ENCODE measurements at places on chromosomes 5 and 9.

DNA sequence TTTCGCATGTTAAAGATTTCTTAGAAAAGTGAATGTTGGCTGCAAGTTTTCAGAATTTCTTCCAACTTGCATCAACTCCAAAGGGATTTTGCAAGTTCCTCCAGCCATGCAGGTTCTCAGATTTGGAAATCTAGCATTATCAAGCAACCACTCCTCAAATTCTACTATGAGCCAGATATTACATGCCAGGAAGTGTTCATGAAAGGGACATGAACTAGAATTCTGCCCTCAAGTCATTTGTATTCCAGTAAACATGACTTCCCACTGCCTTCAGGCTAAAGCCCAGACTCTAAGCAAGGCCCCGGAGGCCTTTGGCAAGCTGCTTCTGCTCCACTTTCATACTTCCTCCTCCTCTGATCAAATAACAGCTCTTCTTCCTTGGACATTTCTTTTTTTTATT is 111.3 kb upstream of the PAPPA start:
- DNase-seq = no peak

DNA sequence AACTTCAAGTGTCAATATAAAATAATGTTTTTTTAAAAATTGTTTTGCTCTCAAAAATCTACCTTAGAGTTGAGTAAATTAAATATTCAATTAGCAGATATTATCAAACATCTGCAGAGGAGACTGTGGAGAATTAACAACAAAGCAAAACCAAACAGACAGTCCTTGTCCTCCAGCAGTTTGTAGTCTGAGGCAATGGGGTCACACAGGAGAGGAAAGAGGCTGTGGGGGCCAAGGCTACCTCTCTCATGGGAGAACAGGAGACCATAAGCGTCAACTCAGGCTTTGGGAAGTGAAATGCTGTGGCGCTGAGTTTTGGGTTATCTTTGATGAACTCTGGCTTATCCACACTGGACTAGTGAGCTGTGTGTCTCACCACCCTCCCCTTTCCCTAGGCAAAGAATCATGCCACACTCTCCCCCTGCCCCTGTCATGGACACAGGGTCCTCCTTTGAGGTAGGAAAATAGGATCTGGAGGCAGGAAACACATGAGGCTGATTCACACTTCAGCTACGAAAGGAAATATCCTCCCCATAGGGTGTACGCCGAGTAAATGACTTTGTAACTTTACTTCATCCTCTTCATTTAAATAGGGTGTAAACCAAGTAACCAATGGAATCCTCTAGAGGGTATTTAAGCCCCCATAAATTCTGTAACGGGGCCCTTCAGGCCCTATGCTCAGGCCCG is 152.7 kb downstream of the FSTL4 start:
- DNase-seq = no peak

- DNase-seq = no peak
Measured at GRCh38 chr9:99349870-99350269, 127.8 kb downstream of the SEC61B start.

GRCh38 chr5:123472150-123472924 is 39.6 kb upstream of the CSNK1G3 start:
- no peak for DNase-seq

DNA sequence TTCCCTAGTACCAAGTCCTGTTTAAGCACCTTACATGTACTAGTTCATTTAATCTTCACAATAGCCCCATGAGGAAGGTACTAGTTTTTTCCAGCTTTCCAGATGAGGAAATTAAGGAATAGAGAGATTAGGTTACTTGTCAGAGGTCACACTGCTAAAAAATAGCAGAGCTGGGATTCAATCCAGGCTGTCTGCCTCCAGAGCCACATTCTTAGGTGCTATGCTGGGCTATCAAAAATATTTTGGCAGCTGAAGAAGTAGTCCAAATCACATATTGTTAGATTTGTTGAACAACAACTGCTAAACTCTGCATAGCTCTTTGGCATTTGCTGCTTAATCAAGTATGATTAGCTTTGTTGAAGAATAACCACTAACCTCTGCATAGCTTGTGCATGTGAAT is 591.5 kb upstream of the KLF4 start:
- DNase-seq = no peak

- no peak for DNase-seq
Measured at GRCh38 chr9:95015569-95015968, 289.1 kb downstream of the AOPEP start.

GRCh38 chr5:472076-472655 is 29.2 kb downstream of the EXOC3 start:
- no peak for DNase-seq

GRCh38 chr5:62707563-62707962 is 128.9 kb downstream of the LRRC70 start:
- DNase-seq = no peak

DNA sequence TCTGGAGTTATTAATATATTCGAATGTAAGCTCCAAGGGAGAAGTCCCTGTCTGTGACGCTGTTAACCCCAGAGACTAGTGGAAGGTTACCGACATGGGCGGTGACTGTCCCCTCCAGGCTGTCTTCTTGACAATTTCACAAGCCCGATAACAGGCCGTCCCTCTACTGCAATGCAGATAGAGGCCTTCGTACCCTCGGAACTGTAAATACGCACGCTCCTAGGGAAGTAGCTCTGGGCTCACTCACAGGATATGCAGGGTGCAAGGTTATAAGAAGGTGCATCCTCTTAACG is 680 bp upstream of the RFK start:
- DNase-seq = peak; percentile 48

DNA sequence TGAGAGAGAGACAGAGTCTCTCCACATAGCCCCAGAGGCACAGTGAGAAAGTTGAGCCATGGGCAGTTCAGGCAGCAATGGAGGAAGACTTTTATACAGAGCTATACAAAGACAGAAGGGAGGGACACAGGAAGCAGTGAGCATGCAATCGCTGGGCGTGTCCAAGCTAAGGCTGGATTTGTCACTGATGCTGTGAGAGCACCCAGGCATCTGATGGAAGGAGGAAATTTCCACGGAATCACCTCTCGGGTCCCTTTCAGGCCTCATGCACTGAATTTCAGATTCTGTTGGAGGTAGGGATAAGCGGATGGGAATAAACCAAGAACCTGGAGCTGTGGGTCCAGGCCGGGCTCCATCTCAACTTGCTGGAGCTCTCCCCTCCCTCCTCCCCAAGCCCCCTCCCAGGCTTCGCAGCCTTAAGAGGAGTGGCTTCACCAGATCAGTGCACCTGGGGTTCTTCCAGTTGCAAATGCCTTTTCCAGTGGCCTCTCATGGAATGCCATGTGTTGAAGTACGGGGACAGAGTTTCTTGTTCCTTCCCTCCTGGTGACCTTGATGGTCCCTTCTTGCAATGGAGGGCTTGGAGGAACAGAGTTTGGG is 114.8 kb upstream of the ALDH1B1 start:
- DNase-seq = no peak

DNA sequence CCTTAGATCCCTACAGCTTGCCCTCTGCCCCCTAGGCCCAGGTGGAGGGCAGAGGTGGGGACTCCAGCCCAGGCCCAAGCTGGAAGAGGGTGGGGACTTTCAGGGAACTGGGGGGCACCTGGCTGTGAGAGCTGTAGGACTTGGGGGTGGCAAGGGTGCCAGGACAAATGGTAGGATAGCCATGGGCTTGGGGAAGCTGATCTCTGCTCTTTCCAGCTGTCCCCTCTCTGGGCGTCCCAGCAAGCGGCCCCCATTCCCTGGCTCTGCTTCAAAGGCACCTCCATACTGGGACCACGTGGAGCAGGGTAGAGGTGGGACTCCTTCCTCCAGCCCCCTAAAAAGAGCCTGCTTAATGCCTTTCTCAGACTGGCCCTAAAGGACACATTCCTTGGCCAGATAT is 385 bp downstream of the LTC4S start:
- no peak for DNase-seq

- DNase-seq = no peak
Measured at GRCh38 chr5:146510559-146511125, 5.3 kb downstream of the GPR151 start.

- DNase-seq = no peak
Measured at GRCh38 chr5:321726-322251, 275 bp downstream of the AHRR start.

DNA sequence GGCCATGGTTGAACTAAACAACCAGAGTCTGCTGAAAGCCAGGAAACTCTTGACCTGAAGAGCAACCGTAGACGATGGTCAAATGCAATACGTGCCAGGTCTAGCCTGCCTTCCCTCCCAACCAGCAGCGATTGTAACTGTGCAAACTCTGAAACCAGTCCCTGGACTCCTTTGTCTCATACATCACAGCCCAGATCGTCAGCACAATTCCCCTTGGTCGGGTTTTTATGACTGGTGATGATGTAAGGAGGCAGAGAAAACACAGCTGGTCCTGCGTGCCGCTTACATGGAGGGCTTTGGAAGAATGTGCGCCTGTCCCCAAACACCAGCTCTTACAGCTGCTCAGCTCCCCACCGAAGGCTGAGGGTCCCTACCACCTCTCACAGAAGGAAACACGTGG is 24.6 kb downstream of the SMIM23 start:
- no peak for DNase-seq

- no peak for DNase-seq
Measured at GRCh38 chr5:149014571-149015031, 48.3 kb downstream of the SH3TC2 start.

GRCh38 chr9:129487658-129488483 is 133.0 kb downstream of the C9orf50 start:
- peak; percentile 48 for DNase-seq

DNA sequence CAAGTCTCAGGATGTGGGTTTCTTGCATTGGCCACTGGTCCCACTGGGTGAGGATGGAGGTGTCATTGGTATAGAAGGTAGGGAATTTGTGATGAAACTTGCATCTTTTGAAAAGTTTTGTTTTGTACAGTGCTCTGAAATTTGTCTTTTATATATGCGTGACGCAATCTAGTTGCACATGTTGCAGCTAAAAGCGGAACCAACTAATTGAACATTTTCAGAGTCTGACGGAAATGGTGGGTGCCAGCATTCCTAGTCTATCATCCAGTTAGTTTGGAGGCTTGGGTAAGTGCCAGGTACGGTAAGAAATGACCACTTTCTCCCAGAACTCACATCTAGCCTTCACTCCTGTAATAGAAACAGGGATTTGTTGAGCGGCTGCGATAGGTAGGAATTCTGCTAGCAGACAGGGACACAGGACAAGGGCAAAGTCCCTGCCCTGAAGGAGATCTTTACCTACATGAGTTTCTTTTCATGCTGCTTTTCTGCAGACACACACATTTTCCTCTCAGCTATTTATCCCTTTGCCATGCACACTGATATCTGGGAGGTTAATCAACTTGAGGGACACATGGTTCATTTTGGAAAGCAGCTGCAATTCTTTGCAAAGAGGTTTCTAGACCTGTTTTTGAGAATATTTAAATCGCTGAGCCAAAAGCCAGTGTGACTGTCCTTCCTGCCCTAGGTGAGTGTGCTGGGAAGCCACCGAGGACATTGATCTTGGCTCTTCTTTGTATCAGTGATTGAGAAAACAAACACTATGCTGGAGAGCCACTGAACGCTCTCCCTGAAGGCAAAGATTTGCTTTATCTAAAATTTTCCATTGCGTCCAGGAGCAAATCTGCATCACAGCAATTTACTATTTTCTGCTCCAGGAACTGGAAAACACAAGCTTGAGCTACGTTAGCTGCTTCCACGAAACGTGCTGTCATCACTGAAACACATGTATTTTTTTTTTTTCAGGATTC is 89.7 kb downstream of the DAP start:
- DNase-seq = no peak

DNA sequence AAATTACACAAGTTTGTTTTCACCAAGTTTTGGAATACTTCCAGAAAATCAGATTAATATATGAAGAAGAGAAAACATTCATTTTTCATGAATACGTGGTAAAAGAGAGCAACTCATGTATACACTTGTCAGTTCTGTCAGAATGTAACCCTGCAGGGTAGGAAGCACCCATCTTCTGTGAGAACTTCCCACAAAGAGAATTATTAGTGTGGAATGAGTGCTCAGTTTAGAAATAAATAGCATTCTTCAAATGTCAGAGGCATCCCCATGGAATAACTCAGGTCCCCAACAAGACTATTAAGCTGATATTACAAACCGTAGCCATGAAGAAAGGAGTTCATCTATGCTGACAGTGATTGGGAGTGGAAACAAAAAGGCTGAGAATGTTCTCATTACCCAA is 45.2 kb downstream of the EPB41L4A start:
- DNase-seq = no peak

DNA sequence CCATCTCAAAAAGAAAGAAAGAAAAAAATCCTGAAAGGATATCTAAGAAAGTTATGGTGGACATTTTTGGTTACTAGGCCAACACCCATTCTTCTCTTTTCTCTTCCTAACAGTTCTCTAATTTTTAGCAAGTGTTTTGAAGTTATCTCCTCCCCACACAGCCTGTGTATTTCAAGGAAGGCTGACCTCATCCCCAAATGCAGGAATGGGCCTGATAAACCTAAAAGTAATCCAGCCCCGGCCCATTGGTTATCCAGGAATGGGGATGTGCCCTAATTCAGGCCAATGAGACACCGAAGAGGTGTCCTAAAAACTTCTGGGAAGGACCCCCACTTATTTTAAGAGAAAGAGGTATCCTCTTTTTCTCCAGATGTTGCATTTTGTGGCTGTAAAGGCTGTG is 46.6 kb downstream of the F2R start:
- DNase-seq = no peak

Measured in CD4-positive, alpha-beta T cell treated with Interleukin-6 at 100 ng/mL for 8 hours (primary cell).